ENCODE measurements at places on chromosomes 3 and 15.
A peak's percentile ranks its signal among the peaks of the same experiment; 100 is the strongest.

GRCh38 chr3:25380222-25380739 is 47.8 kb upstream of the RARB start:
- DNase-seq = no peak

DNA sequence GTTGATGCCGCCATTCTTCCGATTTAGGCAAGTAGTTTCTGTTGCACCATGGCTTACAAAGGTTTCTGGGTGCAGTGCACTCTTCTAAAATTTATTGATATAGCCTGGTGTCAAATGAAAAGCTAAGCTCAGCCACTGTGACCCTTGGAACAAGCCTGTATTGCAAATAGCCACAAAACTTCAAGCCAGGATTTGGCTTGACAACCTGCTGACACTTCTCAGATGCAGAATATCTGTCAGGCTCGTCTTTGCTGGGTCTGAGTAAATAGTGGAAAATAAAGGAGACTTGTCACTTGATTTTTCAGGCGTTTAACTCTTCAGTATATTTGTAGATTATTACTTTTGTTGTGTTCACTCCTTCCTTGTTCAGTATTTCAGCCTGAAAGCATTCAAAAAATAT is 871.8 kb downstream of the OTOL1 start:
- no peak for DNase-seq

DNA sequence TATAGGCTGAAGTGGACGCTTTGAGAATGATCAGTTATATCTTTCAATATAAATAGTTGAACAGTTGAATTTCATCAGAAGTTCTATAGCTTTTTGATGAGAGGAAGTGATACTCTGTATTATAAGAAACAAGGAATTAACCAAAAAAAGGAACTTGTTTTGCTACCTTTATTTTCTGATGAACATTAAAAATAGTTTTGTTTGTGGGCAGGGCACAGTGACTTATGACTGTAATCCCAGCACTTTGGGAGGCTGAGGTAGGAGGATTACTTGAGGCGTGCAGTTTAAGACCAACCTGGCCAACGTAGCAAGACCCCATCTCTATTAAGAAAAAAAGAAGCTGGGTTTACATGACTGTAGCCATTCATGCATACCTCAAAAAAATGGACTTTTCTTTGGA is 16.7 kb downstream of the BLOC1S6 start:
- no peak for DNase-seq

GRCh38 chr15:29672923-29673809 is 149.1 kb downstream of the TJP1 start:
- no peak for DNase-seq

- peak; percentile 46 for DNase-seq
Observed at GRCh38 chr3:57078344-57078634, 17.8 kb downstream of the SPATA12 start.

GRCh38 chr15:32869776-32870175 is 152.0 kb downstream of the GREM1 start:
- no peak for DNase-seq

DNA sequence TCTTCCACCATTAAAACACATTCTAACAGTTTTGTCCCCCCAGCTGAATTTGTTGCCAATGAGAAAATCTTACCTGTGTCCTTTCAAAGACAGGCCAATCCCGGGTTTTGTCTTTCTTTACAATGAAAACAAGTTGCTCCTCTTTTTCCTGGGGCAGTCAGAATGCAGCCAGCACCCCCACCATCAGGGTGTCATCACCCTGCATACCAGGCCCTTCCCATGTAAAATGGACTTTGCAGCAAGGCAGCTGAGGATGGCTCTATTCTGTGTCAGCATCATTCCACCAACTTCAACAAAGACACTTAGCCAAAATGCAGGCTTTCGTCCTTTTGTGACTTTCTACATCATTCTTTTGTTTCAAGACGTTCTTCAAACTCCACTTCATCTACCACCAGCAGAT is 490.9 kb downstream of the OCA2 start:
- no peak for DNase-seq

DNA sequence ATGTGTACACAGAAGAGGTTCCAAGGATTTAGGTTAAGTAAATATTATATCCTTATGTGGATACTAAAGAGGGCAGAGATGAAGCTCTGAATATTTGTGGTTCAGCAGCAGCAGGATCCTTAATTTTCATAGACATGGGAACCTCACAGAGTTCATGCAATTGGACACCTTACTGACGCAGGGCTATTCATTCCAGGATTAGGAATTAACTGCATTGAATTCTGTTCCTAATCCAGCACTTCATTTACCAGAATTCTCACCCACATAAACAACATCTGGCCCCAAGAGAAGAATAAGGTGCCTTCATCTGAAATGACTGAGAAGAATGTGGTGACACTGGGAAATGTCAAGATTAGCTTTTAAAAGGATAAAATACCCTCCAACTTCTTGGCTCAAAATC is 62.4 kb downstream of the ADAMTS9 start:
- DNase-seq = no peak

DNA sequence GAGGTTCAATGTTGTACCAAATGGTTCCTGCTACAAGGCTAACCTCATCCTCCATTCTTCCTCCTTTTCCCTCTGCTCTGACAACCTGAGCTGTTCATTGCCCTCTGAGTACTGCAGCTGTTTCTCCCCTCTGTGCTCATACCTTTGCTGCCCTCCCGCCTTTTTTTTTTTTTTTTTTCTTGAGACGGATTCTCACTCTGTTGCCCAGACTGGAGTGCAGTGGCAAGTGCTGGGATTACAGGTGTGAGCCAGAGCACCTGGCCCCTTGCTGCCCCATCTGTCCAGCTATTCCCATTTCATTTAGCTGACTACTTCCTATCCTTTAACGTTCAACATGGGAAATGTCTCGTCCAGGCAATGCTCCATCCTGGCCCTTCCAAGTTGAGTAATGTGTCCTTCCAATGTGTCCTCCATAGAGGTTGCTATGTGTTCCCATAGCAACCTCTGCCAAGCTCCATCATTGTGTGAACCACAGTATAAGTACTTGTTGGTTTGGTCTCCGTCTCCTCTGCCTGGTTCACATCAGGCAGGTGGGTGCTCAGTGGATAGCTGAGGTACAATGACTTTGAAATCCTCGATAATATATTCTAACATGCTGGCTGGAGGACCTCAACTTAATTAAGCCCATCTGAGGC is 179.9 kb upstream of the ANKRD28 start:
- DNase-seq = no peak

DNA sequence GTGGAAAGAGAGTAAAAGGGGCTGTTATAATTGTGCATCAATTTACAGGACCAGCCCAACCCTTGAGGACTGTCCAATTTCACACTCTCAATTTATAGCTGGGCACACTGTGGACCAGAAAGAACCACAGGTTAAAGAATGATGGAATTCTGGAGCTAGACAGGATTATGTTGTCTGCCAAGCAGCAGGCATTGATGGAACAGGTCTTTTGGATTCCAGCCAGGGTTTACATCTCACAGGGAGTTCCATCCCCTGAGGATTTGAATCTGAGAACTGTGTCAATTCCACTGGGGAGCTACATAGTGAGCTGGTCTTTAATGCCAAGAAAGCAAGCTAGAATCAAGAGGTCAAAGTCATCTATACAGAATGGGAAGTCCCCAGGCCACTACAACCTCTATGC is 389.5 kb upstream of the WNT5A start:
- no peak for DNase-seq

DNA sequence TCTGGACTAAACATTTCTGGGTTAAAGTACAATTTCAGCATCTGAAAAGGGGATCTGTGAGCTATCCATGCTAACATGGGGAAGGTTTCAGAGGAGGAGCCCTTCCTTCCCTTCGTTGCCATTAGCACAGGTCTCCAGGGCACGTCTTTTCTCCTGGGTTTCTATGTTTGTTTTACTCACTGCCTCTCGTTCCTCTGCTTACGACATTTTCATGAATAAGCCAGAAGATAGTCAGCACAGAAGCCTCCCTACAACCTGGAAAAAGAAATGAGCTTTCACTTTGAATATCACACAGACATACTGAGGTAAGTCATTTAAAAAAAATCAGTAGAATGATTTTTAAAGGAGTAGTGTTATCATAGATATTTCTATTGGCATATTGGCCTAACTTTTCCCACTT is 117.2 kb upstream of the KCNMB2 start:
- DNase-seq = no peak

GRCh38 chr3:139309880-139310279 is 33.9 kb upstream of the MRPS22 start:
- peak; percentile 34 for DNase-seq

DNA sequence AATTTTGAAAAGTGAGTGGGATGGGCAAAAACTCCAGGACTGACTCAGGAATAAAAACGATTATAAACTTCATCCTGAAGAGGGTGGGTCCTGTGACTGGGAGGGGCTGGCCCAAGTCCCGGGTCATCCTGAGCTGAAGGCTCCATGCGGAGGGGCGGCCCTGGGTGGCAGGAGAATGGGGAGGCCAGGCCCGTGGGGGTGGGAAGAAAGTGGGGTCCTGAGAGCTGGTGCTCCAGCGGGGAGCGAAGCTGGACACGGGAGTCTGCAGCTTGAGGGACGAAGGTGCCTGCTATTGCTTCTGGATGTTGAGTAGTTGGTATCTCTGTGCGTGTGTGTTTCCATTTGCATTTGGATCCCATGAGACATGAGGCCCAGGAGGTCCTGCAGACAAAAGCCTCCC is 4.7 kb upstream of the OCA2 start:
- DNase-seq = no peak

DNA sequence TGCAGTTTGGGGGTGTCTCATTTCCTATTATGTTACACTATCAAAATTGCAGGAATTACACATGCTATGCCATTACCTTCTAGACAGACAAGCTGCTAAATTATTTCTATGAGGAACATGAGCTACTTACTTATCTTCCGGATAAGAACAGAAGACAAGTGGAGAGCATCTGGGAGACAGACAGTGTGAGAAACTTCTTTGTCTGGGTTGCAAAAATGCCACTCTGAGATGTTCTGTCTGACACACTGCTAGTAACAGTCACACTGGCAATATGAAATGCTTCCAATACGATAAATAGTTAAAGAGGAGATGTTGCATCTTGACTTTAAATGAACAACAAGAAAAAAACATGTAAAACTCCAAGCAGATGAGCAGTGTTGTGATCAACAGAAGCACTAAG is 40.1 kb downstream of the LSAMP start:
- DNase-seq = no peak

- no peak for DNase-seq
Observed at GRCh38 chr3:116849261-116849688, 139.7 kb downstream of the TUSC7 start.

GRCh38 chr15:38324939-38325647 is 72.5 kb downstream of the SPRED1 start:
- DNase-seq = no peak

GRCh38 chr3:16322189-16322588 is 57.2 kb downstream of the OXNAD1 start:
- no peak for DNase-seq

- no peak for DNase-seq
Observed at GRCh38 chr3:129777806-129778205, 115.7 kb downstream of the TMCC1 start.

DNA sequence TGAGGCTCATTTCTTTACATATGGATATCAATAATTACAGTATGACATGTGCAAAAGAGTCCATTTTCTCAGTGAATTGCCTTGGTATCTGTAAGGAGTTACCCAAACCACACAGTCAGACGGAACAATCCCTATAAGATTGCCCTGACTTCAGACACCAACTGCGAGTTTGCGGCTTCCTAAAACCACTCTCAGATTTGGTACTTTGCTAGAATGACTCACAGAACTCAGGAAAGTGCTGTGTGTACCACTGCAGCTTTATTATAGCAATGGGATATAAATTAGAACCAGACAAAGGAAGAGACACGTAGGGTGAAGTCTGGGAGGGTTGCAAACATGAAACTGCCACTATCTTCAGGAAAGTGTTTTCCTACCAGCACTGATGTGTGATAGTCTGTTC is 45.8 kb upstream of the ATP13A3 start:
- no peak for DNase-seq

DNA sequence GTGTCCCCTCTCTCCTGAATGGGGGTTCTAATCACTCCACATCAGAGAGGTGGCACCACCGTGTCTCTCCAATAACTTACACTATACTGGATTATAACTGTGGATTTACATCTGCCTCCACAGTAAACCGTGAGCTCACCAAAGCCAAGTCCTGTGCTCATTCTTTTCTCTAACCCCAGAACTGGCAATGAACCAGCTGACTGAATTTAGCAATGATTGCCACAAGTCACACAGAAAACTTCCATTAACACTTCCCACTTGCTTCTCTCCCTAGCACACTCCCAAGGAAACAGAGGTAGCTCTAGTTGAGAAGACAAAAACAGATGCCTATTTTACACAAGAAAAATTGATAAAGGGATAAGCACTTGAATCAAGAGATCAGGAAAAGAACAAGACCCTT is 361.3 kb downstream of the ULK4 start:
- no peak for DNase-seq

GRCh38 chr15:34043813-34044212 is 4.8 kb upstream of the AVEN start:
- no peak for DNase-seq

- DNase-seq = peak; percentile 22
Observed at GRCh38 chr3:117853923-117854668, 1144.5 kb downstream of the TUSC7 start.

Data from HT-29 (cell line).